ENCODE measurements at places on chromosomes 11 and 22.

DNA sequence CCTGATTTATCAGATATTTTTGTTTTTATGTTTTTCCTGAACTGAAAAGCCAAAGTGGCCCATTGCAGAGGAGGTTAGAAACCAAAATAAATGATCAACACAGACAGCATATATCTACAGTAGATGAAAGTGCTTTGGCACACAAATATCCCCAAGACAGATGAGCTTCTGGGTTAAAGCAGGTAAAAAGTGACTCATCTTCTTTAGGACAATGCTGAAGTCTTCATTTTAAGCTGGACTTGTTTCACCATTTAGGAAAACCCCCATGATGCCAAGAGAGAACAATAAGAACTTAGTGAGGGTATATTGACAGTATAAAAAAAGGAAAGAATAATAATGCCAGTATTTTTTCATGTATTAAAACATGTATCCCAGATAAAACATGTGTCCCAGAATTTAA is 100.8 kb upstream of the OR9G4 start:
- no peak for DNase-seq

GRCh38 chr22:25485626-25486545 is 78.6 kb upstream of the GRK3 start:
- no peak for DNase-seq

- DNase-seq: no peak
Observed at GRCh38 chr11:92776676-92777075, 192.8 kb upstream of the MTNR1B start.

DNA sequence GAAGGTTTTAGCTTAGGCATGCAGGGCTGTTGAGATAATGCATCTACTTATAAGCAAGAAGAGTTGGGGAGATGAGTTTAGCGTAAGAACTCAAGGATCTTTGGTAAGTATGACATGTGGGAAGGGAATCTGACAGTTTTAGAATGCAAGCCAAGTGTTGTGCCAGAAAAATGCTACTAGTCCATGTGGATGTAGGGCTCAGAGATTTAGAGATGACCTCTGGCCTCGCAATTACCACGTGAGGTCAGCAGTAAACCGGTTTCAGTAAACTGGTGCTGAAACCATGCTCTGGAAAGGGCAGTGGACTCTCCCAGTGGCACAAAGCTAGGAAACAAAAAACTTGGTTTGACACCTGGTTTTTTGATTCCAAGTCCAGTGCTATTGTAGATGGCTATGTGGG is 18.9 kb downstream of the MRPL16 start:
- DNase-seq: no peak

- DNase-seq: no peak
Observed at GRCh38 chr11:73976451-73977151, 6.0 kb downstream of the UCP2 start.

- DNase-seq: no peak
Observed at GRCh38 chr11:45739866-45740265, 65.1 kb upstream of the SLC35C1 start.

DNA sequence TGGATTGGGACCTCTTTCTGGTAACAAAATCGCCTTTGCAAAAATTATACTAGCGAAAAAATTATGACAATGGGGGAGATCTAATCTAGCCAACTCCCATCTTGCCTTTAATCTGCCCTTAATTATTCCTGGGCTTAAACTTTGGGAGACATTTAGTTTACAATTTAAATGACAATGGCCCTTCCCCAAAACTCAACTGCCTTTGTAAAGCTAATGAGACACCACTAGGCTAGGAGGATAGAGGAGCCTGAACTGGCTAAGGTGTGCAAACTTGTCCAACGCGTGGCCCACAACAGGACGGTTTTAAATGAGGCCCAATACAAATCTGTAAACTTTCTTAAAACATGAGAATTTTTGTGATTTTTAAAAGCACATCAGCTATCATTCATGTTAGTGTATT is 67.3 kb downstream of the RSF1 start:
- DNase-seq: no peak

GRCh38 chr11:96794152-96794551 is 404.3 kb downstream of the JRKL start:
- DNase-seq: no peak

- no peak for DNase-seq
Observed at GRCh38 chr11:67119585-67120391, 725 bp downstream of the KDM2A start.

DNA sequence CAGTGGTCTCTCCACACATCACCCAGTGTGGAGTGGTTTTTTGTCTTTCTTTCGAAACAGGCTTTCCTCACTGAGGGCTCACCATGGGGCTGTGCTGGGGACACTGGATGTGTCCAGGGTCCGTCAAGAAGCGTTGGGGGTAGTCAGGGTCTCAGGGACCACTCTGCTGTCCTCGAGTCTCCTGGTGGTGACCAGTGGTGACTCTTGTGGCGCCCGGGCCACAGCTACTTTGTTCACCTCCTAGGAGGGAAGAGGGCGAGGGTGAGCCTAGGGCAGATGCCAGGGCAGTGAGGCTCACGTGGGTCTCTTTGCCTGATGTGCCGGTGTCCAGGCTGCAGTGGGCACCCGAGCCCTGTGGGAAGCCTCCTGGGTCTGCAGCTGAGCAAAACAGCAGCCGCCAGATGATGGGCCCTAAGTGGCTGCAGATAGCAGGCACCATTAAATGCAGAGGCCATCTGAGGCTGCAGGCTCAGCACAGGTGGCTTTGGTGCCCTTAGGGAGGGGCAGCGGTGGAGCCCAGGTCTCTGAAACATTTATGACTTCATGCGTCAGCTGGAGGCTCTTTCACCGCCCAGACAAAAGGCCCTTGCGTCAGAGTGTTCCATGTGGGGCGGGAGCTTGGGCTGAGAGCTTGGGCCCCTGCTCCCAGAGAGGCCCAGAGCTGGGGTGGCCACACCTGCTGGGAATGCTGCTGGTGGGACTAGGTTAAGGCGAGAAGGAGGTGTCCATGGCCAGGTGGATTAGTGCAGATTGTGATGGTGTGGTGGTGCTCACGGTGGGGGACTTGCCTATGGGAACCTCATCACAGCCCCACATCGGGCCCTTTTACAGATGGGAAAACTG is 29.5 kb downstream of the KCNQ1 start:
- no peak for DNase-seq

GRCh38 chr11:122215244-122215992 is 99.4 kb upstream of the BLID start:
- DNase-seq: no peak

DNA sequence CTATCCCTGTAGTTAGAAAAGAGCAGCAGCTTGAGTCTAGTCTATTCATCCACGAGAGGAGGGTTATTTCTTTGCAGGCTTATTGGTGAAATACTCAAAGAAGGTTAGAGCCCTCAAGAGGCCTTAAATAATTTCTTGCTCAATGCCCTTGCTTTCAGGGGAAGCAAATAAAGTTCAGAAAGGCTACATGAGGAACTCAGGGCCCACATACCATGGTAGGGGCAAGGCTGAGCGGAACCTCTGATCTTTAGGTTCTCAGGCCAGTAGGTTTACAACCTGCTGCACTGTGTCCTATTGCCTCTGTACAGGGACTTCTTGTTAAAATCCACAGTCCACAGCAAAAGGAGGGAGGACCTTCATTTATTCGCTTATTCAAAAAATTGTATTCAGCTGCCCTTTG is 101.7 kb downstream of the ADAMTS15 start:
- no peak for DNase-seq

- DNase-seq: no peak
Observed at GRCh38 chr11:126357055-126357962, 1.8 kb downstream of the ST3GAL4 start.

DNA sequence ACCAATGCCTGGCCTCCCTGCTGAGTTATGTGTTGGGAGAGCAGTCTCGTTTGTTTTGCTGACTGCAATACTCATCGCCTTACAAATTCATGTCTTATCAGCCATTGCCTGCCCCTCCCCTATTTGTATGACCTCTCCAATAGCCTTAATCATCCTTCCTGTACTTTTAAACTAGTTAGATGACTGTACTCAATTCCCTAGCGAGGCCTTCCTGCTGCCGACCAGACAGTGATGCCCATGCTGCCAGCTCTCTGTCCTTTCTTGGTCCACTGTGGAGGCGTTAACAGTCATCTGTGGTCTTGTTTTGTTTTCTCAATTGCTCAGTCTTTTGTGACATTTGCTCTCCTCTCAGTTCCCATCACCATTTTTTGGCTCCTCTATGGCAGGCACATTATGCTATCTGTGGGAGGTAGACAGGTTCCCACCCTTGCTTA is 20.3 kb upstream of the YPEL1 start:
- DNase-seq: no peak

GRCh38 chr11:27404427-27404826 is 41.4 kb upstream of the CCDC34 start:
- no peak for DNase-seq

DNA sequence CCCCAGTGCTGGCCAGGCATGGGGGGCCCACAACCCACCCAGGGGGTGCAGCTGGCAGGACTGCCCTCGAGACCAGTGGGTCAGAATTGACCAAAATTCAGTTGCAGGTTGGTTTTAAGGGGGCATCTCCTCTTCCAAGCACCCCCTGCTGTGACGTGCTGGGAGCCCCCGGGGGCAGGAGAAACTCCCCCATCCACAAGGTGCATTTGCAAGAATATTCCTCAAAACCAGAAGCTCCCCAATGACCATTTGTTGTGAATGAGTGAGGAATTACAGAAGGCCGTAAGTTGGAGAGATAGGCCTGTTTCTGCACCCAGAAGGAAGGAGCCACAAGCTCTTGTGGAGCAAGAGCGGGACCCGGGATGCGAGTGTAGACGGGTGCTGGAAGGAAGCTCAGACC is 414.5 kb downstream of the BRD1 start:
- no peak for DNase-seq

Measured in activated CD8-positive, alpha-beta memory T cell treated with anti-CD3 and anti-CD28 coated beads for 1 hour (primary cell).